ENCODE measurements at places on chromosomes 4 and X.

- DNase-seq: peak; percentile 33
These were observed 1.9 kb downstream of the SMAD1 start for GRCh38 chr4:145483514-145483913.

- no peak for DNase-seq
These were observed 71.2 kb upstream of the SLIT2 start for GRCh38 chr4:20180509-20180908.

GRCh38 chrX:66672106-66672505 lies 33.2 kb upstream of the EDA2R start:
- no peak for DNase-seq

DNA sequence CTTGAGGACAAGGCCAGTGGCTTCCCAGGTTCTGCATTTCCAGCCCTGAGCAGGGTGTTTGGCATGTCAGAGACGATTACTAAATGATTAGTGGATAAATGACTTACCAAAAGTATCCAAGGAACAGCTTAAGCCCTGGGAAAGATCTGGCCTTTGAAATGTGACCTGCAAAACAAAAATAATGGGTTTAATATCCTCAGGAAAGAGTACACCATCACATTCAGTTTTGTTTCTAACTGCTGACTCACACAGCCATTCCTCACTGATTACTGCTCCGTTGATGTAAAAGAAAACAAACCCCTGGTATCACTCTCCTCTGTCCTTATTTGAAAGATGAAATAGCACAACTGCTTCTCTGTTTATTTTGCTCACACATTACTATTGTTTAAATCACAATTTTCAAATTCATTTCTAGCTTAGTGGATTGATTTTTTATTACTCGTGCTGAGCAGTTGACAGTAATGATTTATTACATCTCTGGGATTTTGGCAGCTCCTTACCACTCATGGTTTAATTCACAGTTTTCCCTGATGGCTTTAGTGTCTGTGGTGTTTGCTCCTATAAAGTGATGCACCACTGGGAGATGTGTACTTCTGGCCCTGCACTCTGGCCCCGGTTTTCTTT lies 117.0 kb downstream of the CBLL2 start:
- DNase-seq: no peak

GRCh38 chrX:109352066-109352588 lies 129.8 kb downstream of the GUCY2F start:
- DNase-seq: no peak

- peak; percentile 57 for DNase-seq
These were observed 390.3 kb downstream of the SPRY1 start for GRCh38 chr4:123786920-123787319.

GRCh38 chrX:149493567-149494562 lies 11.2 kb downstream of the IDS start:
- DNase-seq: no peak

DNA sequence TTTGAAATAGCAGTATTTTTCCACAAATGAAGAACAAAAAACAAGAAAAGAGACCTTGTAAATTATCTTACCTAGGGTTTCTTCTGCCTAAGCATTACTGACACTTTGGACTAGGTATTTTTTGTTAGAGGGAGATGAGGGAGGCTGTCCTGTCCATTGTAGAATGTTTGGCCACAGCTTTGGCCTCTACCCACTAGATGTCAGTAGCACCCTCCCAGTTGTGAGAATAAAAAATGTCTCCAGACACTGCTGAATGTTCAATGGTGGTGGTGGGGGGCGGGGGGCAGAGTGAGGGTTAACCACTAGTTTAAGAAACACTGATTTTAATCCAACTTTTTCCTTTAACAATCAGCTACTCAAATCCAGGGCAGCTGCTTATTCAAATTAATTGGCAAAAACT lies 25.8 kb downstream of the OTUD4 start:
- DNase-seq: no peak

GRCh38 chr4:30828264-30828926 lies 108.2 kb downstream of the PCDH7 start:
- DNase-seq: no peak

GRCh38 chr4:118279328-118279727 lies 73.5 kb downstream of the PRSS12 start:
- DNase-seq: no peak

GRCh38 chr4:78356251-78356786 lies 195.3 kb upstream of the ANXA3 start:
- DNase-seq: no peak

DNA sequence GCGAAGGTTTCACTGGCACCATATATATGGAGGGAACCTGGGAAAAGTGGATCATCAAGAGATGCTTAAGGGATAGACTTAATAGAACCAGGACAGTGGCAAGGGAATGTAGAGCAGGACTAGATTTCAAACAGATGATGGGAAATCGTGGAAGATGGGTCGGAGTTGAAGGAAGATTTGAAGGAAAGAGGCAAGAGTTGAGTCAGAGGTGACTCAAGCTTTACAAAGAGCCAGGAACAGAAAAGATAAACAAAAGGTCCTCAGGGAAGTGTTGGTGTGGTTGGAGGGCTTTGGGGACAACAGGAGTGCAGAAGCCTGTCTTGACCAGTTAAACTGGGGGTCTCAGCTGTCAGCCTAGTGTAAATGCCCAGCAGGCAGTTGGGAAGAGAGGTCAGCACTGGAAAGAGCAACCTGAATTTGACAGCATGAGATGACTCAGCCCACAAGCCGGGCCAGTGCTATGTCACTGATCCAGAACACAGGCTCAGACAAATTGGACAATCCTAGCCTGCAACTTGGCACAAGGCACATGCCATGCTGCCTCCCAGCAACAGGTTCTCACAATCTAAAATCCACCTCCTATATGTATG lies 230.5 kb downstream of the IDS start:
- no peak for DNase-seq

DNA sequence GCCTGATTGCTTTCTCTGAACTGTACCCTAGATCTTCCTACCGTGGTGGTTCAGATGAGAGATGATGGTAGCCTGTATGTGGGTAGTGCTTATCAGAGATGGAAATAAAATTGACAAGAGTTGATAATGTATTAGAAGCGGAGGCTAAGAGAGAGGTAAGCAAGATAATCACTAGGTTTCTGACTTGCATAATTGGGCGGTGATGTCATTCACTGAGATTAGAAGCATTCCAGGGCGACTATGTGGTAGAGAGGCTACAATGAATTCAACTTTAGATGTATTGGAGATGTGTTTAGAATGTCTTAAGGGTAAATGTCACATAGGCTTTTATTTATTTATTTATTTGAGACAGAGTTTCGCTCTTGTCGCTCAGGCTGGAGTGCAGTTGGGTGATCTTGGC lies 415 bp upstream of the TENM3 start:
- DNase-seq: no peak

DNA sequence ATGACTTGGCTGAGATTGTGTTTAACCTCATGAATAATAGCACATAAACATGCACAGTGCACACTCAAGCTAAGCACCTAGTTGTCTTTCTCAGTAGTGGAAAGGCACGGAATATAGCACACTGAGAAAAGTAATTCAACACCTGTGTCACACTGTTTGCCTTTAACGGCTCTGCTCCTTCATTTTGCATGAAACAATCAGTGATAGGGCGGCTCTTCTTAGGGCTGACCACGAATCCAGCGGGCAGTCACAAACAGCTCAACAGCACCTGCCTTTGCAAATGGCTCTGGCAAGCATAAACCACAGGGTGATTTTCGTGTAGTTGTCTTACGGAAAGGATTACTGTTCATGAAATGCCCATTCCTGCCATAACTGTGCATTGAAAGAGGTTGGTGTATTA lies 954.0 kb upstream of the TENM3 start:
- DNase-seq: no peak

DNA sequence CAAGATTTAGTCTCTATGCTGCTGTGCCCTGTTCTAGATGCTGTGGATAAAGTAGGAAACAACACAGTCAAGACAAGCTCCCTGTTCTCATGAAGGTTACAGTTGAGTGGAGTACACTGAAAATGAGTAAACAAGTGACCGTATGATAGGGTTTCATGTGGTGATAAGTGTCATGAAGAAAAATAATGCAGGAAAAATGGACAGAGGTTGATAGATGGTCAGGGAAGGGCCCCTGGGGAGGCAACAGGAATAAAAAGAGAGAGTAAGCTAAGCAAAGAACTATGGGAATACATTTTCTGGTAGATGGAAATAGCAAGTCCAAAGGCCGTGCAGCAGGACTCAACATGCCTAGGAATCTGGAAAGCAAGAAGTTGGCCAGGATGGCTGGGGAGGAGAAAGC lies 394.0 kb downstream of the DTHD1 start:
- DNase-seq: no peak
